Activated CD8-positive, alpha-beta memory T cell treated with anti-CD3 and anti-CD28 coated beads for 1 hour (primary cell): ENCODE measurements at places on chromosomes 4 and X.

- no peak for DNase-seq
Observed at GRCh38 chr4:36917413-36917812, 327.1 kb upstream of the NWD2 start.

DNA sequence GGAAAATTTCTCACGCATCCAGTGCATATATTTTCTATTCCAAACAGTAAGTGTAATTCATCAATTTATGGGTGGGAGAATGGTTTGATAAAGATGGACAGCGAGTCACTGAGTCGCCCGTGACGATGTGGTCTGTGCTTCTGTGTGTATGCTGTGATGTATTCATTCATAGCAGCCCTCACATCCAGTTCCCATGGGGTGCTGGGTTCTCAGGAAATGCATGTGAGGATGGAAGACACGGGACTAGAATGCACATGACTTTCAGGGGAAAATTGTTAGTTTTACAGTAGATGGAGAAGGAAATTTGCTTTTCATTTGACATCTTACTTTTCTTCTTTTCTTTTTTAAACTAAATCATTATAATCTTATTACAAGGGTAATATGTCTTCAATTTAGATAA lies 152.9 kb downstream of the STOX2 start:
- DNase-seq: no peak

DNA sequence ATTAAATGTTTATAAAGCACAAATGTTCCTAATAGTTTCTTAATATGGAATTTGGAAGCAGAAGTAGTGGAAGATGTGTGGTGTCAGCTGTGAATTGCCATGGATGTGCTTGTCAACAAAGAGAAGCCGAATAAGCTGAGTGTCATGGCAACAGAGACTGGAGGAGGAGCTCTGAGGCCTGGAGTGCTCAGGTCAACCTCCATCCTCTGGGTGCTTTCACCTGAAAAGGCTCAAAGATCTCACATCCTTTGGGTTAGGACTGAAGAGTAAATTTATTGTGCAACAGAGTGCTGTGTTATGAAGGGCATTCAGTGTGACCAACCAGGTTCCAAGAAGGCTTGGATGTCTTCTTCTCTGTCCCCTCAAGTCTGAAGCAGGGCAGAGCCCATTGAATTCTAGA lies 18.7 kb downstream of the SGMS2 start:
- DNase-seq: no peak

- DNase-seq: no peak
Observed at GRCh38 chr4:156820931-156821330, 150.7 kb downstream of the PDGFC start.

- DNase-seq: no peak
Observed at GRCh38 chr4:105596684-105597083, 44.3 kb downstream of the ARHGEF38 start.

DNA sequence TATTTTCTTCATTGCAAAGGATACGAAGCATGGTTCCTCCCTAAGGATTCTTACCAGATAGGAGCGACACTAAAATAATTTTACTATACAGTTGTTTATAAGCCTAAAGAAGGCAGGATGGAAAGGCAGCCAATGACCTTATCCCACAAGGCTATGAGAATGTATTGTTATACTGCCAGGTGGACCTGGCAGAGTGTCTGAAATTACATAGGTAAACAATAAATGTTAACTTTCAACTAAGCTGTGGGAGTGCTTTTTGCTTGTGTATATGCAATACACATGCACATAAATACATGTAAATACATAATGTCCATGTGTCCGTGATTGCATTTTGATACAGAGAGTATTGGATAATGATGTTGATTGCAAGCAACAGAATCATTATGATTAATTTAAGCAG lies 850.6 kb downstream of the CENPC start:
- no peak for DNase-seq
